ENCODE measurements at places on chromosomes 7 and 10.
A peak's percentile ranks its signal among the peaks of the same experiment; 100 is the strongest.

GRCh38 chr10:124453960-124454610, 4.2 kb upstream of the NKX1-2 start:
- no peak for DNase-seq

- no peak for DNase-seq
Measured at GRCh38 chr10:77034240-77034639, 603.4 kb downstream of the KCNMA1 start.

GRCh38 chr10:77649333-77650331, 12.0 kb upstream of the KCNMA1 start:
- no peak for DNase-seq

DNA sequence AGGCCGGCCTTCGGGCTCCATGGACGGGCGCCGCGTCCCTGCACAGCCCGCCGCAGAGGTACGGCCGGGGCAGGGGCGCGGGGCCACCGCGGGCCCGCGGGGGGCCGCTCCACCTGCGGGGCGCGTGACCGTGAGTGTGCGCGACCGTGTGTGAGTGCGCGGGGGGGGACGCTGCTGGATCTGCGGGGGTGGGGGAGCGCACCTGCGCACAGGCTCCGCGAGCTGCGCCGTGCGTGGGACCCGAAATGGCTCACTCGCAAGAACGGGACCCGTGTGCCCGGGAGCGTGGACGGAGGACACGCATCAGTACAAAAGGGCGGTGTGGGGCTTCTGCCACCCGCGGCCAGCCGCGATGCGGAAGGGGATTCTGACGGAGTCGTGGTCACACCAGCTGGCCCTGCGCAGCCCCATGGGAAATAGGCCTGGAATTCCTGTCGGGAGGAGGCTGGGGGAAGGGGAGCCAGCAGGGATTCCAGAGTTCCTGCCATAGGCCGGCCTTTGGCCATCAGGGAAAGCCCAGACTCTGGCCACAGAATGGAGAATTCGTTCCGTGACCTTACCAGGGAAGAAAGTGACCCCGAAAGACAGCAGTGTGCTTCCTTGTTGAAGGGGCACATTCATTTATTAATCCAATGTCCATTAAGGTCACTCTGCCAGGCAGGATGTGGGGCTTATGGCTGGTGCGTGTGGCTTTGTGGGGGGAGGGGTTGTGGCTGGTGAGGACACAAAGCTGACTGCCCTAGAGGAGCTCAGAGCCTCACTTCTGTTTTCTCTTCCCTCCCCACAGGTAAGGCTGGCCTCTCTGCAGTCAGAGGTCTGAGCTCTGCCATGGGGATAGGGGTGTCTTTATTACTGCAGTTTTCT, 494 bp downstream of the REPIN1 start:
- peak; percentile 88 for DNase-seq

GRCh38 chr7:74083928-74084721, 521 bp downstream of the LIMK1 start:
- peak; percentile 75 for DNase-seq

- peak; percentile 49 for DNase-seq
Measured at GRCh38 chr10:34275626-34276130, 539.4 kb downstream of the PARD3 start.

GRCh38 chr7:80135309-80136104, 876 bp downstream of the GNAI1 start:
- DNase-seq: peak; percentile 49

- DNase-seq: no peak
Measured at GRCh38 chr7:7786595-7786994, 68.2 kb upstream of the RPA3 start.

- peak; percentile 37 for DNase-seq
Measured at GRCh38 chr10:70115948-70116682, 16.5 kb downstream of the AIFM2 start.

DNA sequence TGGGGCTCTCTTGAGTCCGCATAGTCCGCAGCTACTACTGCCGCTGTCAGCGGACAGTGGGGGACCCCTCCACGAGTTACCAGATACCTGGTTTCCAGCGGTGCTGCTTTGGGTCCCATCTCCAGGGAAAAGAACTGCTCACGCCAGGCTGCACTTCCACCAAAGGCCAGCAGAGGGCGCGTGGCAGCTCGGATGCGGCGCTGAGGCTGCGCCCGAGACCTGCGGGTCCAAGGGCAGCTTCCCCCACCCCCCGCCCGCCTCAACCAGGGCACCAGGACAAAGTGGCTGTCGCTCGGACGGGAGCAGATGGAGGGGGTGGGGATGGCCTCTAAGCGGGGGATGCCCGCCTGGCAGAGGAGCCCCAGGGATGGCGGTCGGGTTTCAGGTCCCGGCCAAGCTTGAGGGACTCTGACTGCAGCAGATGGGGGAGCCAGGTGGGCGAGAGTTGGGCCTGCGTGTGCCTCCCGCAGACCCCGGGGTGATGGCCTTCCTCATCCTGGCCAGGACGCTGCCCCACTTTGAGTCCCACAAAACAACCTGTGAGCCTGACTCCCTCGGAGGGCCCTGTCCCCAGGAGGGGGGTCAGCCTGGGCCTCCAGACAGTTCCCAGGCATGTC, 23.8 kb upstream of the ZNF735 start:
- no peak for DNase-seq

GRCh38 chr7:74575083-74575784, 82.3 kb upstream of the GTF2I start:
- peak; percentile 19 for DNase-seq

GRCh38 chr10:5563321-5563961, 38.7 kb downstream of the CALML3 start:
- peak; percentile 88 for DNase-seq

GRCh38 chr10:97529685-97530465, 31.2 kb downstream of the UBTD1 start:
- no peak for DNase-seq

DNA sequence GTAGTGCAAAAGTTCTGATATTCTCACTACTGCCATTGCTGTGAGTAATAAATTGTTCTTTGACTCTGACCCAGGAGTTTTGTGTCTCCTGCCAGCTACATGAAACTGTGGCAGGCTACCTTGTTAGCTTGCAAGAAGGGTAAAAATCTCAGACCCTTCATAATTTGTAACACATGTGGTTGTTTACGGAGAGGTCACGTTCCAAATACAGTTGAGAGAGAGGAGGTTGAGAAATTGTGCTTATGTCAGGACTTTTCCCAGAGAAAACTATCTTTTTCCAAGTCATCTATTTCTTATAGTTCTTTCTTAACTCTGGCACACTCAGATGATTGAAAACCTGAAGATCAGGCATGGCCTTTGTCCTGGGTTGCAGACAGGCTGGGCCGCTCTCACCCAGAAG, 114.4 kb upstream of the SVIL start:
- DNase-seq: peak; percentile 20

DNA sequence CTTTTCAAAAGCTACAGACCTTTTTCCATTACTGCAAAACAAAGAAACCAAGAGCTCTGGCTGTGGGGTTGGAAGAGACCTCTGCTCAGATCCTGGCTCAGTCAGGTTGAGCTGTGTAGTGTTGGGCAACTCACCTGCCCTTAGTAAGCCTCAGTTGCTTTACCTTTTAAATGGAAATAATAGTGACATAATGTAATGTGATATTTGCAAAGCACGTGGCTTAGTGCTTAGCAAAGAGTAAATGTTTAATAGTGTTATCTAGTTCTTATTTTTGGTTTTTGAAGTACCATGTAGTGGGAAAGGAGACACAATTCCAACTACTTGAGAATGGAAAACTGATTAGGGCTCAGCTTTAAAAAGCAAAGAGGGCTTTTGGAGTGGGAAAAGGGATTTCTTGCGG, 100.2 kb downstream of the SVIL start:
- no peak for DNase-seq

GRCh38 chr7:8125680-8126444, 136.1 kb downstream of the ICA1 start:
- DNase-seq: no peak

- DNase-seq: no peak
Measured at GRCh38 chr7:25959168-25959734, 192.7 kb upstream of the NFE2L3 start.

GRCh38 chr10:30829901-30830300, 200.3 kb upstream of the LYZL2 start:
- peak; percentile 58 for DNase-seq

- no peak for DNase-seq
Measured at GRCh38 chr10:130968964-130969363, 342.6 kb downstream of the TCERG1L start.

GRCh38 chr7:21972397-21972784, 26.7 kb upstream of the CDCA7L start:
- no peak for DNase-seq

DNA sequence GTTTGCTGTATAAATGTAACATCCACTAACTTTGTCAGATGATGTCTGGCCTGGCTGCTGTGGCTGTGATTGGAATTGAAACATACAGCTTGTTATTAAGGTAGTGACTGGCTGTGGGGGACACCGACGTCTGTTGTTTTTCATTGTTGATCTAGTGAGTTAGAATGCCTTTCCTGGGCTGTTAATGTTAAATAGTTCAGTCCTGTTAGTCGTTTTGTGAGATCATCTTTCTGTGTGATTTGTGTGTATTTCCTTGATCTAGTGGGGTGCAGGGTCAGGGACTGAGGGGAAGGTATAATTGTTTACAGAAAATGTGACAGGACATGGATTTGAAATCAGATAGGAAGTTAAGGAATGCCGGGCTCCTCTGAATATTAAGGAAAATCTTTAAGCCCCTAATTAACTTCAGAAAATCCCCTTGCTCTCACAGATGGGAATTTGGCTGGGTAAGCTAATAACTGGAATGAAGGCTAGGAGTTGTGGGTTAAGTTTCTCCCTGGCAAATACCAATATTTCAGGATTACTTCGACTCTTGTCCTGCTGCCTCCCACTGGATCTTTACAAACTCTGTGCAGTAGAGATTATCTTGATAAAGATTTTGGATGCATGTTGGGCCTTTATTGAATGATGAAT, 163.1 kb downstream of the AUTS2 start:
- DNase-seq: no peak

DNA sequence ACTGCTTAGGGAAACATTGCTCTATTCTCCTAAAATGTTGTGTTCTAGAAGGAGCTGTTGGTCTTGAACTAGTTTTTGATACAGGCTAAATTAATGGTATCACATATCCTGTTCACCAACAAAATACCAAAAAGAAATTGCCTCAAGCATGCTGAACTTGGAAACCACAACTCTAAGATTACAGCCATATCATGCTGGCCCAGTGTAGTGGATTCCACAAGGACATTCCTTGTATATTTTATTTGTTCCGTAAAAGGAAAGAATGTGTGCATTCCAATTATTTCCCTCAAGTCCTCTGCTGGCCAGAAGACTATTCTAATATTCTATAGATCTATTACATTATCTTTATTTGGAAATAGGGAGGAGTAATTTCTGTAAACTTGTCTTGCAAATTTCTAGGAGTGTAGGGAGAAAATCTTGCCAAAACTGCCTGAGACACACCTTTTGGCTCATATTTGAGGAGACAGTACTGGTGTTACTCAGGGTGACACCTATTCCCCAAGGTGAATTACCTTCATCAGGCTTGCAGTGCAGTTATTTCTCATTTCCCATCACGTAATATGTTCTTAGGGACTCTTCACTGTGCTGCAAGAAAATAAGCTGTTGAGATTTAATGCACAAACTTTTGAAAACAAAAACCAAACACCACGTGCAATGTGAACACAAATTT, 1.9 kb upstream of the NEBL start:
- DNase-seq: no peak

DNA sequence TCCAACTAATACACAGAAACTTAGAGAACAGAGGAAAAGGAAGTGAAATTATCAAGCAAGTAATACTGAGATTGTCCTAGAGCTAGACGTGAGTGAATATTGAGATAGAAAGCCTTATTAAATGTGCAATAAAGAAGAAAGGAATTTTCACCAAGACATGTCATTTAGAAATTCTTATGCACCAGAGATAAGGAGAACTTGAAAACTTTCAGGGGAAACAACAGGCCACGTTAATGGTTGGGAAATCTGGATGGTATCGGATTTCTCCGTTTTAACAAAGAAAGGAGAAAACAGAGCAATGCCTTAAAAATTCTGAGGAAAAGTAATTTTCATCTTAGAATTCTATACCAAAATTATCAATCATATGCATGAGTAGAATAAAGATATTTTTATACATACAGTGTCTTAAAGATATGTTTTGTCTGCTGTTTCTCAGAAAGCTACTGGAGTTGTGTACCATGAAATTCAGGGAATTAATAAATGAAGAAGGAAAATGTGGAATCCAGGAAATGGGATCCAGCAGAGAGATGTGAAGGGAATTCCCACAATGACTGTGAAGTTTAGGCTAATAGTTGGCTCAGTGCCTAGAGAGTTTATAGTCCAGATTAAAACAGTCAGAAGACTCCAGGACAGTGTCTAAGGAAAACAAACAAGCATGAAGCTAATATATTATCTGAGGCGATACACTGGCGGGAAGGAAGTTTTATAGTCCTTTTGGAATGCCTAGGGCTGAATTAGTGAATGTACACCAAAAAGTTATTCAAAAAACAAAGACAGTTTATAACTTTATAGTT, 159.5 kb downstream of the PPP1R9A start:
- DNase-seq: peak; percentile 55

DNA sequence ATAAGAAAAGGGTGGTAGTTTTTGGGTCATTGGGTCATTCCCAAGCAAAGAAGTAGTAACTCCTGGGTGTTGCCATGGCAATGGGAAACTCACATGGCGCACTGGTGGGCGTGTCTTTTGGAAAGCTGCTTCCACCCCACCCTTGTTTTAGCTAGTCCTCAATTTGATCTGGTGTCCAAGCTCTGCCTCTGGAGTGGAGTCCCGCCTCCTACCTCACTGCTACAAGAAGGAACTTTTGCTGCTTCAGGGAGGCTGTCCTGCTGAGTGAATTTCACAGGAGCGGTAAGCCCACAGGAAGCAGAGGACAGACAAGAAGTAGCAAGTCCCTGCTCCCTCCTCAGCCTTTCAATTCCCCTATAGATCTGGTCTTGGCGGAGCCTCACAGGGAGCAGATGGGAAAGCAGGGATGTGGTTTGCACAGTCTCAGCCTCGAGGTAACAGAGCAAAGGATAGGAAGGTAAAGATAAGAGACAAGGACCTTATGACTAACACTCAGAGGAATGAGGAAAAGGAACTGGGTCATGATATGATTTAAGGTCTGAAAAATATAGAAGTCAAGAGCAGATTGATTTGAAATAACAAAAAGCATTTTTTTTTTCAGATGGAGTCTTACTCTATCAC, 700.3 kb downstream of the TNS3 start:
- peak; percentile 17 for DNase-seq

GRCh38 chr7:106269254-106269961, 15.4 kb downstream of the NAMPT start:
- DNase-seq: no peak

- peak; percentile 59 for DNase-seq
Measured at GRCh38 chr10:29798921-29799690, 164.3 kb upstream of the SVIL start.

DNA sequence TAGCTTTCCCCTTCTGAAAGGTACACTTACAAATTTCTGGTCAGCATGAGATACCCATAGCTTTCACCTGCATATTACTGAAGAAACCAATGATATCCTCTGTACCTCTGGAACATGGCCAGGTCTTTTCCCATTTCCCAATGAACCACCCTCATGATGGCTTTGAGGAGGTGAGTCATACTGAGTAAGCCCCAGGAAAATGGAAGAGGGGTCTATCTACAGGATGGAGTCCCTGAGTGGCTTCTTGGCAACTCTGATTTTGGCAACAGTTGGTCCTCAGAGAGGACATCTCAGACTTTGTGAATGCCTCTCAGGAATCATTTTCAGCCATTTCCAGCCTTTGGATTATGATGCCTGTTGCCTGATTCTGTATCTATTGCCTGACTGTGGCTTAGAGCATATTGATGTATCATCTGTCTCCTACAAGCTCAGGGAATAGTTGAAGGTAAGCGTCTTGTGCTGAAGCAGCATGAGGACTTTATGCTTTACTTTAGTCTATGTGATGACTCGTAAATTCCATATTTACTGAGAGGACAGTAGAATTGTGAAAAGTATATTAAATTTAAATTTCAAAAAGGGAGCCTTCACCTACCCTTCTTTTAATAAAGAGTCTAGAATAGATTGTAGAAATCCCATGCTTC, 84.7 kb upstream of the DKK1 start:
- DNase-seq: peak; percentile 25
